ENCODE measurements at places on chromosomes 1 and 21. TPM values are rescaled to one million over a fixed set of nuclear protein-coding genes. Genes with fewer than 3 reads are reported as not detected.

DNA sequence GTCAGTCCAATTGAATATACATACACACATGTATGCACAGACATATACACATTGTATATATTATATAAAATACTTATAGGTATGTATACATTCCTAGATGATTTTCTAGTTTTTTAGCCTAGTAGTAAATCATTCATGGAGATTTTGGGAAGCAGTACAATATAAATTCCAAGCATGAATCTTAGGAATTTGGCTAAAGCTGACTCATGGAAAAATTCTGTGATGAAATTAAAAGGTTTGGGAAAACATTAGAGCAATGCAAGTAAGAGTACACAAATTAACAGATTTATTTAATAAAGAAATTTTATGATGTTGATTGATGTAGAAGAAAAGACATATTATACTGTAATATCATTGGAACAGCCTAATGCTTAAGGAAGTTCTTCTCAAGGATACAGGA, 43.7 kb upstream of the PTGFR start:
- DNase-seq = no peak

GRCh38 chr21:17542371-17543011, 29.6 kb downstream of the CXADR start:
- DNase-seq = no peak

- DNase-seq = no peak
These were observed 4.5 kb downstream of the OVAAL start for GRCh38 chr1:180563026-180563827.

- no peak for DNase-seq
These were observed 31.1 kb downstream of the FYB2 start for GRCh38 chr1:56788102-56788501.

DNA sequence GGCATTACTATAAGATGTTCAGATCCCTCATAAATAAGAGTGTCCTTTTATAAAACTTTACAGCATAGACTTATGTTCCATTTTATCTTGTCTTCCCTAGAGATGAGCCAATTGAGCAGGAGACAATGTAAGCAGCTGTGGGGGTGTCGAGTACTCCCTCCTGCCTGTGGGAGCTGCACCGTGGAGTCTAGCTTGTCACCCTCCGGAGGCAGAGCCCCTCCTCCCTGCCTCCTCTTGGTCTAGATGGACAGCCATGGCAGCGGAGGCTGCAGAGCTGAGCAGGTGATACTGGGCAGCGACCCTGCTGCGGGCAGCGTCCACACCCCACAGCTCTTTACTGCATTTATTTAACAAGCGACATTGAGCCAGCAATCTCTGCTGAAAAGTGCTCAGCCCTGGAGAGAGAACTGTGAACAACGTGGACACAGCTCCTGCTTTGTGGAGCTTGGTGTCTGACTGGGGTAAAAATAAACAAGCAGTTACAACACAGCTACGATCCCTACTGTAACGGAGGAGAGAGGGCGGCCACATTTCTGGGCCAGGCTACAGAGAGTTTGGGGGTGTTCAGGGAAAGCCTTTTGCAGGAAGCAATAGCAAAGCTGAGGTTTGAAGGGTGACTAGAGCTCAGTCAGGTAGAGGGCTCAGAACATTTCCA, 12.8 kb upstream of the KIF21B start:
- no peak for DNase-seq

GRCh38 chr1:180092931-180093650, 61.6 kb upstream of the QSOX1 start:
- no peak for DNase-seq

GRCh38 chr1:244325056-244325758, 126.5 kb downstream of the ADSS2 start:
- DNase-seq = no peak

DNA sequence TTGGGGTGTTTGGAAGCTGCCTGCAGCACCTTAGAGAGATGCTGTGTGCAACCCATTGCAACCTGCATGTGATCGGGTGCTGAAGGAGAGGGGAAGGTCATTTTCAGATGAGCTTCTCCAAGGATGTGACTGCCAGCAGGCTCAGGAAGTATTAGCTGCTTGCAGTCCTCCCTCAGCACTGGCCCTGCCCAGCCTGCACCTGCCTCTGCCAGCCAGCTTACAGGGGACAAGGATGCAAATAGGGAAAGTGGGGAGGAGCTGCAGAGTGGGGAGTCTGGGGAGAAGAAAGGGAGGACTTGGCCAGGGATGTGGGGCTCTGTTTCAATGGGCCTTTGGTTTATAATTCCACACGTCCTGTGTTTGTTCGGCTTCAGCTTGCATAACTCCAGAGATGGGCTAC, 254.5 kb downstream of the RRAGC start:
- no peak for DNase-seq

GRCh38 chr1:85316321-85316720, 39.9 kb upstream of the BCL10 start:
- no peak for DNase-seq

SYNC gene
- total RNA-seq = 1.3 TPM

Data from HCT116 (cell line).